ENCODE measurements at places on chromosomes 5 and 9.

- no peak for DNase-seq
These were observed 60.1 kb downstream of the SEMA4D start for GRCh38 chr9:89437772-89438171.

DNA sequence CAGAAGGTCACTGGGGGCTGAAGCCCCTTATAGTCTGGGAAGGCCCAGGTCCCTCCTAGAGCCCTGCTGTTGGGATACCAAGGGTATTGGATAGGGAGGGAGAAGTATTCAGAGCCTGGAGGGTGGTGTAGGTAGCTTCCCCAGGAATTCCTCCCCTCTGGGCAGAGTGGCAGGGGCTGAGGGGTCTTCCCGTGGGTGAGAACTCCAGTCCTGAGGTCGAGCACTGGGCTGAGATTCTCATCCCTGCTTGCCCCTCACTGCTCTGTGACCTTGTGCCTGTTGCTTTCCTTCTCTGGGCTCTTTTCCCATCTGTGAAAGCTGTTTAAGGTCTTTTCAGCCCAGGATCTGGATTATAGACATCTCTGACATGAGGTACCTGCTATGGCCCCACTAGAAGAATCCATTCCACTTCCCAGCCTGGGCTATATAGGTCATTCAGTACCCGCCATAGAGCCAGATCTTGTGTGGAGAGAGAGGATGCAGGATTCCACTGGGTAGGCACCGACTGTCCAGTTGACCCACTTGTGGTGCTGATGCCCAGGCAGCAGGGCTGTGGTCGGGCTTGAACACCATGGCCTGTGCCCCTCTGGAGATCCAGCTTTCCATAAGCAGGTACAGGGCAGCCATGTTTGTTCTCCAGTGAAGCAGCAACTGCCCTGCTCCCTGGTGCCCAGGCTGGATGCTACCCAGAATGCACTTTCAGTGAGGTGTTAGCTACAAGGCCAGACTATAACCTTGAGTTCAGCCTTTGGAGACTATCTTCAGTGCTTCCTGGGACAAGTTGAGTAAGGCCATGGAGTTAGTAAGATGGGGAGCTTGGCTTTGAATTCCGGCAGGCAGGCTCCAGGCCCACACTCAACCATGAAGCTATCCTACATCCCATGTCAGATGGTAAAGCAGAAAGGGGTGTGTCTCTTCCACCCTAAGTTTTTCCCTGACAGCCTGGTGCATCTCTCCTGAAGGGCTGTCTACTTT, 60.1 kb downstream of the AMBP start:
- DNase-seq: no peak

- DNase-seq: no peak
These were observed 12.5 kb downstream of the ZNF366 start for GRCh38 chr5:72494623-72495124.

GRCh38 chr5:137632716-137633115, 103.2 kb downstream of the KLHL3 start:
- DNase-seq: no peak

DNA sequence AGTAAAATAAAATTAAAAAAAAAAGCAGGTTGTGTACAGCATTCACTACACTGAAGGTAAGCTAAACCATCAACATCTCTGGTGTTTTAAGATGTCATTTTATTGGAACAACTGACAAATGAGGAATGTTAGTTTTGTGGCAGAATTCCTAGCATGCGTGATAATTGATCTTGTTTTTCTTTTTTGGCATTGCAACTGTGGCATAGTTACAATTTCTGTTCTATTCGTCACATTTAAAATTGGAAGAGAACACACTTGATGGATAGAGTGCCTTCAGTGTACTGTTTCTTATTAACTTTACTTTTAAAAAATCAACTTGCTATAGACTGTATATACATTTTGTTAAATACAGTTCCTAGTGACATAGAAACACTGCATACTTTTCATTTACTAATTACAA, 43.6 kb upstream of the TNFSF15 start:
- no peak for DNase-seq

- no peak for DNase-seq
These were observed 53.9 kb upstream of the UBAC1 start for GRCh38 chr9:136014924-136015633.

GRCh38 chr9:73810585-73811215, 659.0 kb downstream of the ANXA1 start:
- no peak for DNase-seq

- no peak for DNase-seq
These were observed 12.0 kb upstream of the AOPEP start for GRCh38 chr9:94714494-94714893.

DNA sequence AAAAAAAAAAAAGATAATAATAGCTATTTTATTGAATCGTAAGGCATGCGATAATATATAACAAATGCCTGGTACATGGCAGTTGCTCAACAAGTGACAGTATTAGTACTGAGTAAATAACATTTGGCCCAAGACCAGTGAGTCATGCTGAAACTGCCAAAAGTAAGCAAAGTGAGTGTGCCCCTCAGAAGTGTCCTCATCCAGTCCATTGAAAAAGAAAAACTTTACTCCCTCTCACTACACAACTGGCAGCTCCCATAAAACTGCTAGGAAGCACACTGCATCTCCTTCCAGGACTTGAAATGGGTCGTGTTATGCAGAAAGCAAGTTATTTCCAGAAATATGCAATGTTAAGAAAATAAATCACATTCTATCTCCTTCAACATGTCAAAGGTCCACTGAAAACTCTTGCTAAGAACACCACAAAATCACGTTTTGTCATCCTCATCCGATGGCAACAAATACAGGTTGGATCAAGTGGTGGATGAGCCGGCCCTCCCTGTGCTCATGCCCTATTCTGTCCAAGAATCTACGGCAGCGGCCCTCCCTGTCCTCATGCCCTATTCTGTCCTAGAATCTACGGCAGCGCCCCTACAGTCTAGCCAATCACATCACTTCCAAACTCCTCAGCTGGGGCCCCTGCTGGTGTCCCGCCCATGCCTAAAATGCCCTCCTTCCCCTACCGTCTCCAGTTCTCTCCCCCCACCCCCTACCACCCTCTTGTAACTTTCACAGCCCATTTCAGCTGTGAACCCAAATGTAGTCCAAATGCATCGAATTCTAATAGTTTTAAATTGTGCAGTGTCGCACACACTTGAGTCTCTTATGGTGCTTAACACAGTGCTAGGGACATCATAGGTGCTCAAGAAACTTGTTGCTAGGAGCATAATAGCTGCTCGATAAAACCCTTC, 12.5 kb downstream of the PTCH1 start:
- DNase-seq: no peak

- no peak for DNase-seq
These were observed 9.1 kb upstream of the CDC42SE2 start for GRCh38 chr5:131254741-131255140.

GRCh38 chr9:110531776-110532175, 47.8 kb downstream of the SVEP1 start:
- no peak for DNase-seq

DNA sequence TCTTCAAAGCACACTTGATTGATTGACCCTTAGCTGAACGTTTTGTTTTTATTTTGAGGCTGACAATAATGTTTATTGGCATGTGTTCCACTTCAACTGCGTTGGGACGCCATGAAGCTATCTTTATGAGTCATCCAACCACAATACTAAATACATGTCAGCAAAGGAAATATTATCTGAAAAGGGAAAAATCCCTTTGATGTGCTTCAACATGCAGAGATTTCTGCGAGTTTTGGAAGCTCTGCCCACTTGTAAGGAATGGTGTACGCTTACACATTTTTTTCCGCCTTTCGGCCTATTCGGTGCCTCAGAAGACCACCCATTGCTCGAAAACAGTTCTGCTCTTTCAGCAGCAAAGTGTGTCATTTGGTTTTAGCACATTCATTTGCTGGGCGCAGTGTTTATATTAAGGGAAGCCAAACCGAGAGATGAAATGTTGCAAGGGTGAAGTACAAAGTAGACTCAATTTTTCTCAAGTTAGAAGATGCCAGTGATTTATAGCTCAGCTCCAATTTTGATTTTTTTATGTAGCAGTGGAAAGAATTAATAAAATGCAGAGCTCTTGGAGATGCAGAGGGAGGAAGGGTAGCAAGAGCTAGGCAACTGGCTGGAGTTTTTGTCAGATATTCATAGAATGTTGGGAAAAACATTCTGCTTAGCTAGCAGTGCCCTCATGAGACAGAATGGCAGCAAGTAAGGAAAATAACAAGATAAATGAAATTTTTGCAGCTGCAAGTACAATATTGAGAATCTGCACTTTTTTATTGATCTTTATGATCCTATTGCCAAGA, 68.9 kb downstream of the PRDM6 start:
- no peak for DNase-seq

DNA sequence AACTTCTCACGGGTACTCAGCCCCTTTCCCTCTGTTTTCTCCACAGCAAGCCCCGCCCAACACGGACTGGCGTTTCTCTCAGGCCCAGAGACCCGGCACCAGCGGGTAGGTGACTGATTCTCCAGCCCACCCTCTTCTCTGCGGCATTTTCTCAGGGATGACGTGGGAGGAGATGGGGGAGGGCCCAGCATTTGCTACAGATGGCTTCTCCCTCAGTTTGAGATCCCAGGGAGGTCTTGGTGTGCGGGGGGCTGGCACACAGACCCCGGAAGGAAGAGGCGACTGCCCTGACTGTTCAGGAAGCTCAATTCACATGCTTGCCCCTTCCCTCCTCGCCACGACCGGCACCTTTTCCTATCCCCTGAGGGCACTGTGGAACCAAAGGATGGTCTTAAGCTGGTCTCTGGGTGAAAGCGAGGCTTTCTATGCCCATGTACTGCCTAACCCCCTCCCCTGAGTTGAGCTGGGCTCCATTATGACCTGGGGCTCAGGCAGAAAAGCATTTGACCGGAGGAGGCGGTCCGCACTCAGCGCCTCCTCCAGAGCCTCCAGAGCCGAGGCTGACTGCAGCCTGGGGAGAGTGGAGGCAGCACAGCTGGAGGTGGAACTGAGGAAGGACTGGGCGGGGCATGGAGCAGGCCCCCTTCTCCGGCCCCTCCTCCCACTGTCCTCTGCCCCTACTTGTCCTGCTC, 6.0 kb downstream of the PCDHGC5 start:
- no peak for DNase-seq
